ENCODE measurements at places on chromosomes 12 and 14. TPM values are rescaled to one million over a fixed set of nuclear protein-coding genes. Genes with fewer than 3 reads are reported as not detected.
A peak's percentile ranks its signal among the peaks of the same experiment; 100 is the strongest.

GRCh38 chr14:63273129-63273528 lies 45.6 kb downstream of the GPHB5 start:
- no peak overlapping the region for H3K4me3 ChIP-seq
- no peaks in the 10 kb centered on the region for H3K27me3 ChIP-seq
- no peaks in the 10 kb centered on the region for H3K4me1 ChIP-seq
- no peaks in the 10 kb centered on the region for H3K36me3 ChIP-seq
- no peak overlapping the region for H3K27ac ChIP-seq

GRCh38 chr14:104147346-104148125 lies 9.1 kb downstream of the KIF26A start:
- no peaks in the 10 kb centered on the region for H3K27me3 ChIP-seq
- peak; percentile 56 for DNase-seq
- no peak overlapping the region for H3K4me3 ChIP-seq
- H3K4me1 ChIP-seq = peaks cover 7% of the 10 kb centered on the region
- no peaks in the 10 kb centered on the region for H3K36me3 ChIP-seq

- H3K27ac ChIP-seq = peak overlapping the region; percentile 68
- peak overlapping the region; percentile 74 for H3K4me3 ChIP-seq
- H3K27me3 ChIP-seq = no peaks in the 10 kb centered on the region
- DNase-seq = no peak
- peaks cover 24% of the 10 kb centered on the region for H3K36me3 ChIP-seq
Measured at GRCh38 chr12:132686825-132687210, 324 bp downstream of the POLE start.

DNA sequence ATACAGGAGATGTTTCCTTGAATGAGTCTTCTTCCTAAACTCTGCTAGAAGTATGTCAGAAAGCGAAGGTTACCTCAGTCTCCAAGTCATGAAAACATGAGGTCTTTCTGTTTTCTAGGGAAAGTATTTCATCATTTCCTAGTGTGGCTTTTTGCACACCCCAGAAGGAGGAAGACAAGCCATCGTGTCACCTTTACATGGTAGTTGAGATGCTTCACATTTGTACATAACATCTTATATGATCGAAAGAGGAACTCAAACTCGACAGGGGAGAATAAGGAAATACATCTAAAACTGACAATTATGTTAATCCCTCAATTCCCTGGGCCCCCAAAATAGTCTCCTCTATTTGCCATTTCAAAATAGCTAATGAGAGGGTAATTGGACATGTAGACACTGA lies 214.1 kb upstream of the PLEKHG7 start:
- H3K4me1 ChIP-seq = no peaks in the 10 kb centered on the region
- H3K4me3 ChIP-seq = no peak overlapping the region
- DNase-seq = no peak
- H3K27ac ChIP-seq = no peak overlapping the region

DNA sequence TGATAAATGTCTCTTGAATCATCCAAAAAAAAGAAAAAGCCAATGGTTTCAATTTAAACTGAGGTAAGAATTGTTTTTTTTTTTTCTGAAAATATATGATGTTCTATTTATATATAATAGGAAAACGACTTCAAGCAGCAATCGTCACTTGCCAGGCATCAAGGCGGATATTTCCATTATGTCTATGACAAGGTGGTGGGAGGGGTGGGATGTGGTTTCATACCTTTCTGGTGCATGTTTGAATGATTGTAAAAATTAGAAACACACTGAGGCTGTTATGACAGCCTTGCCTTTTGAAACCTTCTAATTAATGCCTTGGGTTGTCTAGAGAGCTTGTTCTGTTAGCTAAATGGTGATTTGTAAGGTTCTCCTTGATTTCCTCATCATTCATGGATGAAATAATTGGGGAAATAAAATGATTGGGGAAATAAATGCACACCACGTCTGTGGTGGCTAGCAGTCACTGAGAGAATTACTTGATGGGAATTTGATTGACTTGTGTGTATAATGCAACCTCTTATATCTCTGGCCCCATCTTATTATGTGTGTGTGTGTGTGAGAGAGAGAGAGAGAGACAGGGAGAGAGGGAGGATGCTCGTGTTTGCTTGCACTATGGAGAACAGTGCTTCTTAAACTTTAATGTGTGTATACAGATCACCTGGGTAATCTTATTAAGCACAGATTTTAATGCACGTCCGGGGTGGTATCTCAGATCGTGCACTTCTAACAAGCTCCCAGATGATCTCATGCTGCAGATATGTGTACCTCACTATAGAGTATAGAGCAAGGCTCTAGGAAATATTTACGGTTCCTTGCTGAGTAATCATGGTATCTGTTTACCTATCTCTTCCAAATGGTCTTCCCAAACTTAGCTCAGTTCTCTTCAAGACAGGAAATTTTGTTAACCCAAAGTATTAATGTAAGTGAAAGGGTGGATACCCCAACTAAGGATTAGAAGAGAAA lies 502.6 kb downstream of the DIO2 start:
- DNase-seq = no peak
- H3K27me3 ChIP-seq = no peaks in the 10 kb centered on the region
- no peaks in the 10 kb centered on the region for H3K36me3 ChIP-seq
- no peak overlapping the region for H3K4me3 ChIP-seq

DNA sequence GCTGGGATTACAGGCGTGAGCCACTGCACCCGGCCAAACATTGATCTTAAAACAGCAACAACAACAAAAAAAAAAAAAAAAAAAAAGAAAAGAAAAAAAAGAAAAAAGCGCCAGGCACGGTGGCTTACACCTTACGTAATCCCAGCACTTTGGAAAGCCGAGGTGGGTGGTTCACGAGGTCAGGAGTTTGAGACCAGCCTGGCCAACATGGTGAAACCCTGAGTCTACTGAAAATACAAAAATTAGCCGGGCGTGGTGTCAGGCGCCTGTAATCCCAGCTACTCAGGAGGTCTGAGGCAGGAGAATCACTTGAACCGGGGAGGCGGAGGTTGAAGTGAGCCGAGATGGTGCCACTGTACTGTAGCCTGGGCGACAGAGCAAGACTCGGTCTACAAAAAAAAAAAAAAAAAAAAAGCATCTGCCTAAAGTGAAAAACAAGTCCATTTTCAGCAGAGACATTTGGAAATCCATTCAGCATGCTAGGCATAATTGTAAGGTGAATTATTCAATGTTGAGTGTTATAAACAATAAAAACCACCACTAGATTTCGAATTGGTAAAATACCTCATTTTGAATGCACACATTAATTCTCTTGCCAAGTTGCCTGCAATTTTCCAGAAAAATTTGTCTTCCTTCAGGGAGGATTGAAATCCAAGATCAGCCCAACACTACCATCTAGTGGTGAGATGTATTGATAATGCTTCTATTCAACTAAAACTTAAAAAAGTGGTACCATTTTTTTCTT lies 8.0 kb upstream of the CERS5 start:
- peaks cover 16% of the 10 kb centered on the region for H3K36me3 ChIP-seq
- no peaks in the 10 kb centered on the region for H3K27me3 ChIP-seq
- H3K27ac ChIP-seq = no peak overlapping the region
- no peak overlapping the region for H3K4me3 ChIP-seq
- DNase-seq = no peak

DNA sequence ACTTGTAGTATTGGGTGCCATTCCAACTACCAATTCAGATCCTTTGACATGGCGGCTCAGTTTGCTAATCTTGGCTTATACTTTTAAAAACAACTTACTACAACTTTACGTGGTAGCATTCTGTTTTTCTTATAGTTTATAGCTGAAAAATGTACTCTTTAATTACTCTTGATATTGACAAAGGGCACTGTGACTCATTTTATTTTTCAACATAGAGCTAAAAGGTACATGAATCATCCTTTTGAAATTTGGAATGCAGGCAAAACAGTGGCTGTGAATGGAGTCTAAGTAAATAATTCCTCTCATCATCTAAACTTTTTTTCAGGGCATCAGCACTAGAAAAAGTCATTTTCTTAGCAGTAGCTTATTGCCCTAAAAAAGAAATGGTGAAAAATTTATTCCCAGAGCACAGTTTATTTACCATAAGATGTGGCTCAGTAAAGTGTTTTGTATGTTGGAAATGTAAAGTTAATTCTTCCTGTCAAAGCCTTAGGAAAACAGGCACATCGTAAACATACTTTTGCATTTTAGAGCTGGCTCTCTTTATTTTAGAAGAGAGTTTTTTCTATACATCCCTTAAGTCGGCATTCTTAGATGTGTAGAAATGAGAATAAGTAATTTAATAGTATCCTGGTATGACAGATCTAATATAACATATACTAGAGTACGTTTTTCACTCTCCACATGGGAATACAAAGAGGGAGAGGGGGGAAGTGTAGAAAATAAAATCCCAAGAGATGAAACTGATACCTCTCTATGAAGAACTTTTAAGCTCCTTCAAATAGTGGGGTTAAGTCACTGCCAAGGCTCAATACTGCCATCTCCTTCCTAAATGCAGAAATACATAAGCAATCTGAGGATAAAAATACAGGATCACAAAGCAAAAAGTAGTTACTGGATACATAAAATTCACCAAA lies 55.2 kb downstream of the SLC25A21 start:
- no peaks in the 10 kb centered on the region for H3K27me3 ChIP-seq
- DNase-seq = no peak
- H3K4me1 ChIP-seq = no peaks in the 10 kb centered on the region
- no peaks in the 10 kb centered on the region for H3K36me3 ChIP-seq

- no peaks in the 10 kb centered on the region for H3K4me1 ChIP-seq
- no peaks in the 10 kb centered on the region for H3K27me3 ChIP-seq
- no peak overlapping the region for H3K4me3 ChIP-seq
Measured at GRCh38 chr14:54392131-54392859, 4.5 kb upstream of the CDKN3 start.

DNA sequence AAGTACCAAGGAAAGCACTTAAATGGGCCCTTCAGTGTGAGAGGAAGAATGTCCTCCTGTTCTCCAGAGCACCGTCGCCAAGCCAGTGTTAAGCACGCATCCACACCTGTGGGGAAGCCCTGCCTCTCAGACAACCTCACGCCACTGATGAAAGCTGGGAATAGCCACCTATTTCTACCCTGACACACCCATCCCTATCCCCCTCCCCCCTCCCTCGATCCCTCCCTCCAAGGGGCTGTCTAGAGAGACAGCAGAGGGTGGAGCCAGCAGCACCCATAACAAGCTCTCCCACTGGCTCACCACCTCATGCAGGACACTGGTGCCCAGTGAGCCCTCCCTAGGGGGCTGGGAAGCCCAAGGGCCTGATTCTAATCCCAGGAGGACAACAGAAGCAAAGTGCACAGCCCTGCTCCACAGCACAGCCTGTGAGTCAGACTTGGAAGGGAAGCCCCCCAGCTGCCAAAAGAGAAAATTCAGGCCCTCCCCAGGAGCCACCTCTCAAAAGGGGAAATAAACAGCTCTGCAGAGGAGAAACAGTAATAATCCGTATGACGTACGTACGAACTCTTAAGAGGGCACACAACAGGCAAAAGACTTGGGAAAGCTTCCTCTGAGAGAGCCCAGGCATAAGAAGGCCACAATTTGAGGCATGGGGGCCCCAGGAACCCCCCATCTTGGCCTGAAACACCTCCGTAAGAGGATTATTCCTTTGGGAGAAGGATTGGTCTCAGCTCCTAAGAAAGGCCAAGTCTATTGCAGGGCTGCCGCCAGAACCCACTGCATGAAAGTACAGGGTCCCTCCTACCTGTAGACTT lies 7.8 kb downstream of the PITPNM2 start:
- no peak overlapping the region for H3K4me3 ChIP-seq
- no peaks in the 10 kb centered on the region for H3K27me3 ChIP-seq
- DNase-seq = peak; percentile 81
- H3K36me3 ChIP-seq = no peaks in the 10 kb centered on the region
- no peak overlapping the region for H3K27ac ChIP-seq
- peaks cover 9% of the 10 kb centered on the region for H3K4me1 ChIP-seq

DNA sequence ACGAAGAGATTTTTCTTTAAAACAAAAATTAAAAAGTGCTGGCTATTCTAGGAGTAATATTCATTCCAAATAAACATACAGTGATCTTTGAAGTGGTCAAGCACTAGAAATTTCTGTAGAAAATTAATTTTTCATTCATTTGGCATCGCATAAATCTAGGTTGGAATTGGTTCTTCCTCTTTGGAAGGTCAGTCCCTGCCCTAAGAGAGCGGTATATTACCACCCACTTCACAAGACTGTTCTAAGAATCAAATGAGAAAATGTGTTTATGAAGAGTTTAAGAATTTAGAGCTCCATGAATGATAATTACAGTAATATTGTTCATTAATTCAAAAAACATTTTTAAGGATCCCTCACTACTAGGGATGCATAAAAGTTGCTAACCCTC lies 444 bp upstream of the GEMIN2 start:
- H3K27me3 ChIP-seq = no peaks in the 10 kb centered on the region
- H3K4me3 ChIP-seq = peak overlapping the region; percentile 90
- peaks cover 10% of the 10 kb centered on the region for H3K36me3 ChIP-seq
- H3K4me1 ChIP-seq = peaks cover 3% of the 10 kb centered on the region

DNA sequence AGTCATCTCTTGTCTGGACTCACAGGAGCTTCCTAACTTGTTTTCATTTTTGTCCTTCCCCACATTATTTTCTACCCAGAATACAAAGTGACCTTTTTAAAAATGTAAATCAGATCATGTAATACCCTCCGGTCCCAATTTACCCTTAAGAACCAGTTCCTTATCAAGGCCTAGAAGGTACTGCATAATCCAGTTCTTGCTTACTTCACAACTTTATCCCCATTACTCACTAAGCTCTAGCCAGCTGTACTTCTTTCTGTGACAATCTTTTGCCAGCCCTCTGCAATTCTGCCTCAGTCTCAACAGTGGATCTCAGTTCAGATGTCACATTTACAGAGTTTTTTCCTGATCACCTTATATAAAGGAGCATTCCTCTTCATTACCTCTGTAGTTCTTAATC lies 11.6 kb downstream of the RAP1B start:
- DNase-seq = no peak
- H3K27me3 ChIP-seq = no peaks in the 10 kb centered on the region
- H3K4me3 ChIP-seq = no peak overlapping the region
- no peak overlapping the region for H3K27ac ChIP-seq
- peaks cover 31% of the 10 kb centered on the region for H3K36me3 ChIP-seq

DNA sequence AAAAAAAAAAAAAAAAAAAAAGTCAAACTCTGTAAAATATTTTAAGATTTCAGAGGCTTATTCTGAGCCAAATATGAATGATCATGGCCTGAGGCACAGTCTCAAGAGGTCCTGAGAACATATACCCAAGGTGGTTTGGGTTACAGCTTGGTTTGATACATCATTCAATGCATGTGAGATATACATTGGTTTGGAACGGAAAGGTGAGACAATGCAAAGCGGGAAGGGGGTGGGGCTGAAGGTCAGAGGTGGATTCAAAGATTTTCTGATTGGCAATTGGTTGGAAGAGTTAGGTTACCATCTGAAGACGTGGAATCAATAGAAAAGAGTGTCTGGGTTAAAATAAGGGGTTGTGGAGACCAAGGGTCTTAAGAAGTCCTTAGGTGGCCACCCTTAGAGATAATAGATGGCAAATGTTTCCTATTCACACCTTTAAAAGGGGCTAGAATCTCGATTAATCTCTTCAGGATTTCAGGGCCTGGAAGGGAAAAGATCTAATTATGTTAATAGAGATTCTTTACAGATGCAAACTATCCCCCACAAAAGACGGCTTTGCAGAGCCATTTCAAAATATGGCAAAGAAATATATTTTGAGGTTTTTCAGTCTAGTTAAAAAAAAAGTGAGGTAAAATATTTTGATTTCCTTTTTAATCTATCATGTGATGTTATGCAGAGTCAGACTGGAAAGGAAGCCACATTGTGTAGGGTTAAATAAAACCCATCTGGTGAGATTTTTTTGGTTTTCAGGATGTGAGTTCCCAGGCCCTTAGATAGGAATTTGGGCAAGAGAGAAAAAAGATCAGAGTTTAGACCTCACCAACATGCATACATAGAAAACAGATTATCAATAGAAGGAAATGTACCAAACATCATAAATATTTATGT lies 173.8 kb upstream of the CNOT2 start:
- H3K36me3 ChIP-seq = no peaks in the 10 kb centered on the region
- DNase-seq = peak; percentile 80
- H3K27ac ChIP-seq = no peak overlapping the region
- H3K27me3 ChIP-seq = no peaks in the 10 kb centered on the region

WNT1 gene
- total RNA-seq = not detected

DNAI7 gene
- 1.9 TPM for total RNA-seq

PIANP gene
- 2.6 TPM for total RNA-seq

DTX1 gene
- total RNA-seq = 2.6 TPM

DDX11 gene
- 298 TPM for total RNA-seq
